ENCODE measurements at places on chromosomes 2 and 18.

GRCh38 chr2:30412684-30413570 lies 34.1 kb upstream of the LCLAT1 start:
- DNase-seq = no peak

DNA sequence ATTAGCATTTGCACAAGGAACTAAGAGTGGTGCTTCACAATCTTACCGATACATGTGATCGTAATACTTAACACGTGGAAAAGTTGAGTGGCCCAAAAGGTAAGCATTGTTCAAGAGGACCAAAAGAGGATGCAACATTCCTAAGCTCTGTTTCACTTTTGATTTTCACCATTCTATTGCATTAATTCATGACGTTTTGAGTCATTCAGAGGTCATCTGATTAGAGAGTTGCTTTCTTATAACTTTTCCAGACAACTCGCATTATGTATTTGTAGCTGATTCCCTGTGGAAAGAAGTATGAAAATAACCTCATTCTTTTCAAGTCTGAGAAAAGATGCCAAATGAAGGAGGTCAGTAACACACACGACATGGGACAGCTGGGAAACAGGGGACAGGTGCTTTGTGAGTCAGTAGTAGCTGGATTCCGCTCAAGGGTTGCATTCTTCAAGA lies 344.4 kb downstream of the RND3 start:
- no peak for DNase-seq

DNA sequence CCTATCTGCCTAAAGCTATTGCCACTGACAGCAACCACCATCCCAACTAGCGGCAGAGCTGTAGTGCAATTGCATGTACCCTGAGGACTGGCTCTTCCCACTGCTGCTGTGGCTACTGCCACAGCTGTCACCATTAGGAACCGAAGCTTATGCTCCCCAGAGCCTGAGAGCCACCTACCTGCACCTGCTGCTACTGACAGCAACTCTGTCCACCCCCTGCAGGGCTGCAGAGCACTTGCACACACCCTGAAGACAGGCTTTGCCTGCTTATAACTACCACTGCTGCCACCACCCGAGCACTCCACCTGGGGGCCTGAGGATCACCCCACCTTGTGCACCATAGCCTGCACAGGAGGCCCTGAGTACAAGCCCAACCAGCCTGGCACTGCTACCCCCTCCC lies 217.6 kb upstream of the FOSL2 start:
- DNase-seq = no peak

DNA sequence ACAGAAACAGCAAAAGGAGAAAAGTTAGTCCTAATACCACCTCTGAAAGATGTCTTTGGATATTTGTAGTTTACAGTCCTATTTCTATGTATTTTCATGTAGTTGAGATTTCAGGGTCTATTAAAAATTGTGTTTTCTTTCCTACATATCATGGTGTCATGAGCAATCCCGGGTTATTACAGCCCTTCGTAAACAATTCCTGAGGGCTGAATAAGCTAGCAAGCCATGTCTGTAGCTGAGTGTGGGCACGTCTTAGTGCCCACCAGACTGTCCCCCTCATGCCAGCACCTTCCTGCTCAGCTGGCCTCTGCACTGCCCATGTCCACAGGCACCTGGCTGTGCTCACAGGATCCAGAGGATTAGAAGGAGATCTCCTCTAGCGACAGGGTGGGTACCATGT lies 60.6 kb downstream of the CTIF start:
- no peak for DNase-seq

GRCh38 chr2:1972422-1972821 lies 228.1 kb upstream of the PXDN start:
- no peak for DNase-seq

- no peak for DNase-seq
These were observed 73.7 kb upstream of the COPS8 start for GRCh38 chr2:237012004-237012403.

GRCh38 chr2:182542501-182543258 lies 115.8 kb upstream of the PDE1A start:
- no peak for DNase-seq

Measured in activated CD4-positive, alpha-beta T cell treated with anti-CD3 and anti-CD28 coated beads for 24 hours (primary cell).